SHP77 (cell line): ENCODE measurements at places on chromosomes 2 and 18.

GRCh38 chr2:134395779-134396178 is 141.9 kb downstream of the MGAT5 start:
- DNase-seq: no peak

DNA sequence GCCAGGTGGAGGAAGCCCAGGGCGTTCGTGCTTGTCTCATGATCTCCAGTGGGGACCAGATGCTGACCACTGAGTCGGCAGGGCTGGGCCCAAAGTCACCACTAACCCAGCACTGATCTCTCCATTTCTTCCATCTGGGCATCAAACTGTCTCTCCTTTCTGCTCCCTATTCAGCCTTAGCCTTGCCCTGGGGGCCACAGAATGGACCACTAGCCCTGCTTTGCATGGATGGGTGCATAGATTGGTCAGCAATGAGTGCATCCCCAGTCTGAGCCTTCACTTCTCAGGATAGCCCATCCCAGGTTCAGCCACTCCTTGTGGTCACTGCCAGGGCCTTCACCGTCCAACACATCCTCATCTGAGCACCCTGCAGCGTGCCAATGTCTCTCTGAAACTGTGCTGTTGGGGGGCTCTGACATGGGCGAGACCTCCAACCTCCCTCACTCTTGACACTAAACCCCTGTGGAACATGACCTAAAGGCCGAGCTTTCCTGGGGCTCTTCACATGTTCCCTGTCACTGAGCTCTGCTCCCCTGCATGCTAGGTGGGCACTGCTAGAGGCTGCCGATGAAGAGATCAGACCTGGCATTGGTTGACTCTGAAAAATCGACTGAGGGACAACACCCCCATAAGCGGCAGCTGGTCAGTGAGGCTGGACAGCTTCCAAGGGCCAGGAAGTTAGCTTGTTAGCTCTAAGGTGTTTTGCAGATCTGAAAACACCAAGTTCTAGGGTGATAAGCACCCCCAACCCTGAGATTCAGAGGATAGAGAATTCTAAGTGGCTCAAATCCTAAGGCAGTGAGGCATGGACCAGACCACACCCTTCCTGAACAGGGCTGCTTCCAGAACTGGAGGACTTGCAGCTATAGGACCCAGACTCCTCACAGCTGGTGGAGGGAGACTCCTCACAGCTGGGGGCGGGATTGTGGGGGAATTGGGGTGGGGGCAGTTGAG is 61.7 kb downstream of the HS1BP3 start:
- DNase-seq: no peak

GRCh38 chr2:230657906-230658305 is 54.7 kb upstream of the CAB39 start:
- DNase-seq: no peak

- DNase-seq: no peak
Measured at GRCh38 chr18:50453014-50453680, 78.3 kb downstream of the SKA1 start.

GRCh38 chr2:98538280-98539041 is 69.9 kb downstream of the COA5 start:
- DNase-seq: no peak
